Dermis blood vessel endothelial cell (primary cell): ENCODE measurements at places on chromosomes 6 and 20. TPM values are rescaled to one million over a fixed set of nuclear protein-coding genes. Genes with fewer than 3 reads are reported as not detected.

Gene NKX2-4
- not detected in 2 replicates for total RNA-seq

Gene TRIM27
- 72.9 and 83.0 TPM in 2 replicates for total RNA-seq

Gene ADGRF1
- total RNA-seq, result under 0.01 TPM in 1 of 2 replicates, not detected in the other

Gene COL9A1
- not detected in 2 replicates for total RNA-seq

Gene NEDD9
- total RNA-seq, result 158 and 173 TPM in 2 replicates

Gene DCDC2
- total RNA-seq, result 1.0 and 1.5 TPM in 2 replicates

Gene NEU1
- total RNA-seq, result 66.8 and 78.1 TPM in 2 replicates
